ENCODE measurements at places on chromosomes 6 and 20.

DNA sequence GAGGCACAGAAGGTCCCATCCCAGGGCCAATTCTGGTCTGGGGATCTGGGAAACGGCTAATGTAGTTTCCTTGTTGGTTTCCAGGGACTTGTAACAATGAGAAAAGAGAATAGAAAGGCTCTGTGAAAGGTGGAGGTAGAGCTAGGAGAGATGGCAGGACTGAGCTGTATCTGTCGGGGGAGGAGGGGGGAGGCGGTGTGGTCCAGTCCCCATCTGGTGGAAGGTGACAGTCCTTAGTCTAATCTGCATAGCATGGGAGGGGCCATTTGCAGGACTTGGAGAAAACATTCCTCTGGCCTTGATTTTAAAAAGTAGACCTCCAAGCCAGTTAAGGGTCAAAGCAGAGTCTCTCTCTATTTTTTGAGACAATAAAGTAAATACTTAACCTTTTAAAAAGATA lies 137.1 kb downstream of the DNAH8 start:
- no peak for DNase-seq

GRCh38 chr6:122416825-122417224 lies 17.4 kb downstream of the HSF2 start:
- DNase-seq, result no peak

DNA sequence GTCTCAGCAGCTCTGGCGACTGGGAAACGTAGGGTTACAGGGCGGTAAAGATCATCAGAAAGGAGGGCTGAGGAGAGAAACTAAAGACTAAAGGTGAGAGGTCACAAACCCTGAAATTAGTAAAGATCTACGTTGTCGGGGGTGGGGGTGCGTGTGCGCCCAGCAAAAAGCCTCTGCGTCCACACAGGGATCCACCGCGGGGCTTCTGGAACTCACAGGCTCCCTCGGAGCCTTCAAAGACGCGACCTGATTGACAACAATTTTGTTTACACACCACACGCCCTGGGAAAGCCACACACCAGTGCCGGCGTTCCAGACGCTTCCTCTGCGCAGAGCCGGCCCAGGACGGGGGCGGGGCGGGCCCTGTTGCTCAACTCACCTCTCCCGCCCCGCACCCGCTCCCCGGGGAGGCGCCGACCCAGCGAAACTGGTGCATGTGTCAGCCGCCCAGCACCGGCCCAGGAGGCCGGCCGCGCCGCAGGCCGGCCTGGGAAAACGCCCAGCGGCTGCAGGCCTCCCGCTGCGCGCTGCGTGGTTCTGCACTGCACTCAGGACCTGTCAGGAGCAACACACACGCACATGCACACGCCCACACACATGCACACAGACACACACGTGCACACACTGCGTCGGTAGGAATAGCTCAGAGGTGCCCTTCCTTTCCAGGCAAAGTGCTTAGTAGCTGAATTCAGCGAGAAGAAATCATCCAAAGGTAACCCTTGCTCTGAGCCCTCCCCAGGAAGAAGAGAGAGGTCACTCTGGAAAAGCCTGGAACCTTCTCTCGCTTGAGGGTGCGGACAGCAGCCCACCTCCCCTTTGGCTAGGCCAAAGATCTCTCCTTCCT lies 57.2 kb upstream of the ARID1B start:
- DNase-seq, result no peak

DNA sequence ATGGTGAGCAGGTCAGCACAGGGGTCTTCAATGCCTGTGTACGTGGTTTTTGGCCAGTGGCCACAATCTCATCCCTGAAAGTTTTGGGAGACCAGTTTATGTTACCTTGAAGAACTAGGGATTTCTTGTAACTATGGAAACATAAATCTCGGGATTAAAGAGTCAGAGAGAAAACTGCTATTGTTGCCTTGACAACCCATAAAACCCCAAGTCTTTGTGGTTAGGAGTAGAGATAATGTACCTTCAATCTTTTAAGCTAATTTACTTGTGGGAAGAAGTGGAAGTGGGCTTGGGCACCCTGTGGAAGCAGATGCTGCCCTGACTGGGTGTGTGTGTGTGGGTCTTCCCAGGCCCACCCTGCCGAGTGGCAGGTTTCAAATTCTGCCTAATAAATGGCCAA lies 46.1 kb upstream of the ZNF831 start:
- DNase-seq, result no peak

- no peak for DNase-seq
Measured at GRCh38 chr20:51578145-51578459, 35.6 kb upstream of the NFATC2 start.

DNA sequence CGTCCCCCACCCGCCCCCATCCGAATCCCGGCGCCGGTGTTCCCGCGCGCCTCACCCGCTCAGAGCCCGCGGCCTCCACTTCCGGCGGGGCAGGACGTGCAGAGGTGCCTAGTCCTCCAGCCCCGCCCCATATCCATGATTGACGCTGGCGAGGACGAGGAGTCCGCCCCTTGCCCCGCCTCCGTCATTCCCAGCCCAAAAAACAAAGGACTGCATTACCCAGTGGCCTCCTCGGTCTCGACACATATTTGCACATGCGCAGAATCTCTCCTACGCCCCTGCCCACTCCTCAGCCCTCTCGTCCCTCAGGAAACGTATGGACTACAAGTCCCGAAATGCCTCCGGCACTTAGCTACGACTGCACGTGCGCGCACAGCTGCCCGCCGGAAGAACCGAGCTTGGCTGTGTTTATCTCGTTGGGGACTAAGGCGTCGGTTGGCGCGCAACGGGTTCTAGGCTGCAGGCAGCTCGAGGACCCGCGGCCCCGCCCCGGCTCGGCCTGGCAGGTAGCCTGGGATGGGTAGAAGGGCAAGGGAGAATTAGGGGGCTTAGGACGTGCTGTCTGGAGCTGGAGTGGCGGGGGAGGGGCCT lies at the start of the genes KLHDC3 and MEA1:
Gene KLHDC3 (plus strand): TSS at position 407 of the 591 bp plus-strand sequence. CDS start 2,944 bp downstream, outside the sequence.
Gene MEA1 (minus strand): TSS at position 104 of the 591 bp plus-strand sequence. CDS start 133 bp downstream, outside the sequence.
- DNase-seq, result peak; percentile 100

GRCh38 chr6:20658516-20658915 lies 124.3 kb downstream of the CDKAL1 start:
- DNase-seq, result no peak

DNA sequence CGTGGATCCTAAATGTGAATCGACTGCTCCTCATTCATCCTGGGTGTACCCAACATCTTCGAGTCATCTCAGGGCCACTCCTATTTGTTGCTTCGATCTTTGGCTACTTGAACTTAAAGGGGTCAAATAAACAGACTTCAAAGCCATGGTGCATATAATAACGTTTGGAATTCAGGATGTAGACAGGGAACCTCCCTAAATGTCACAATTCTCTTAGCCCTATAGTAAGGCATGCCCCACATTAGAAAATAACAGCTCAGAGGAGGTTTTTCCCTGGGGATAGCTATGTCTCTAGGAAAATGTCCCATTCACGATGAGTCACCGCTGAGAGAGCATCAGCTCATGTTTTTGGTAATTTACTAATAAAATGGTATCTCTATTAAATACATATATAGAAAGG lies 54.8 kb upstream of the BMP6 start:
- DNase-seq, result no peak

GRCh38 chr6:144378437-144378836 lies 93.3 kb downstream of the UTRN start:
- no peak for DNase-seq

GRCh38 chr6:56682635-56683034 lies 39.9 kb upstream of the DST start:
- no peak for DNase-seq

DNA sequence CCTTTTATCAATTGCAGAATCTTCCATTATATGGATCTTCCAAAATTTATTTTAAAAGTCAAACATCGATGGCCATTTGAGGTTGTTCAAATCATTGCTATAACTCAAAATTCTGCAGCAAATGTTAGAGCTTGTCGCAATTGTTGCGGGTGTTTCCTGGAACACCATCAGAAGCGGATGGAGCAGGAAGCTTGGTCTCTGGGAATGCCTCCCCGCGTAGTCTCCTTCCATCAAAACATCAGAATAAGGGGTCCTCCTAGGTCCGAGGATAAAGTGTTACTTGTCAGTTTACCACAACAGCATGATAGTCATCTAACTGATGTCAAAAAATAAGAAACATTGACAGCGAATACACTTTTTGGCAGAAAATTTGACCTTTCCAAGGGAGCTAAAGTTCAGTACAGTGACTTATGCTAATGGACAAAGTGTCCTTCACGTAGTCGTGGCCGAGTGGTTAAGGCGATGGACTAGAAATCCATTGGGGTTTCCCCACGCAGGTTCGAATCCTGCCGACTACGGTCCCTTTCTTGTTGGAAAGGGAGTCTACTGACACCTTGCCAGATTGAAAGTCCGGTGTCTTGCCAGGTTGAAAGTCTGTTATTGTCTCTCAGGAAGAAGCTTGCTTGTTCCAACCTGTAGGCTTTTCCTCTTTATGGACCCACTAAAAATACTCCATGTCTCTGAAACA lies 59.0 kb upstream of the ZNF184 start:
- DNase-seq, result no peak

DNA sequence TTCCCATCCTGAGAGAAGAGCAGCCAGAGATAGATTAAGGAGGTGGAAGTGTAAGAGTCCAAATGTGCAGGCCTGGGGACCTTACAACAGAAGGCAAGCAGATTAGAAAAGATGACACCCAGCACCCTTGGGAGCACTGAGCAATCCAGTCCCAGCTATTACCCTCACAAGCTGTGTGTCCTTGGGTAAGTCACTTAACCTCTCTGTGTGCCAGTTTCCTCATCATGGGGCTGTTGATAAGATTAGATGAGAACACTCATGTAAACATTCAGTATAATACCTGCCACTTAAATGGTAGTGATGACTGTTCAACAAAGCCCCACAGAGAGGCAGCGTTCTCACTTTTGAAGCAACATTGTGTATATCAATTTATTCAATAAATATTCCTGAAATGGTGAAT lies 114.8 kb upstream of the CST7 start:
- DNase-seq, result no peak

GRCh38 chr6:156391061-156391672 lies 386.0 kb upstream of the ARID1B start:
- no peak for DNase-seq

DNA sequence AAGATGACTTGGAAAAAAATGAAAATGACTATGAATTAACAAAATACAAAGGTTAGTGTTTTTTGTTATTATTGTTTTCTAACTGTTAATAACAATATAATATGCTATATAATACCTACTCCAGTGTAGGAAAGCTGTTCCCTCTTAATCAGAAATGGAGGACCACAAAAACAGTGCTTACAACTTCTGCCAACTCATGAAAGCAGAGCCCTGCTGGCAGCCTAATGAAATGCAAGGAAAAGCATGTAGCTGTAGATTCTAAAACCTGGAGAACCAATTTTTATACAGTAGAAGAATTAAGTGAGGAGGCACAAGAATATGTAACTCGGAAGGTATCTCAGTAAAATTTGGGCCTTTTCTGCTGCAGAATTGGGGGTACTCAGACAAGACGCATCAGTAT lies 29.4 kb downstream of the PHIP start:
- no peak for DNase-seq

DNA sequence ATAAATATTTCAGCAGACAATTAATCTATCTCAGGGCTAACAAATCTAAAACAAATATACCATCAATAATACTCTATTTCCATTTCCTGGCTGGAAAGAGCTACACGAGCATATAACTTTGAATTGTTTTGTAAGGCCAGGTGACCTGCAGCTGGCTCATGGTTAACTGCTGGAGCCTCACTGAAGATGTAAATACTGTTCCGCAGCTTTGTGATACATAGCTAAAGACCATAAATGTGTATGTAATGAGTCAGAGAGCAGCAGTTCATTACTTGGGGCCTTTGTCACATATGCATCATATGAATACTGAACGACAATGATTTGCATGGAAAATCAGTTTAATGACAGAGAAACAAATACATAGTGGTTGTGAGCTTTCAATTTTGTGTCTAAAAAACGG lies 109.4 kb upstream of the CCN2 start:
- no peak for DNase-seq

- DNase-seq, result no peak
Measured at GRCh38 chr6:31063906-31064435, 48.4 kb downstream of the C6orf15 start.
